ENCODE measurements at places on chromosomes 5 and 9. TPM values are rescaled to one million over a fixed set of nuclear protein-coding genes. Genes with fewer than 3 reads are reported as not detected.

The CHMP5 gene
- 46.7 TPM for total RNA-seq

The PCDHA7 gene
- total RNA-seq: 0.12 TPM

The ANGPTL2 gene
- total RNA-seq: 55.6 TPM

The AOPEP gene
- 170 TPM for total RNA-seq

The MORN5 gene
- total RNA-seq: not detected

The ST8SIA4 gene
- total RNA-seq: 3.6 TPM

Measured in right cardiac atrium (tissue), 5 donors.